ENCODE measurements at places on chromosomes 5 and 9.

GRCh38 chr5:166651234-166651633 is 1640.2 kb upstream of the WWC1 start:
- no peak for DNase-seq

GRCh38 chr9:86994231-86994630 is 46.9 kb upstream of the GAS1 start:
- no peak for DNase-seq

- DNase-seq = no peak
Measured at GRCh38 chr5:33937707-33938506, 1.7 kb downstream of the RXFP3 start.

DNA sequence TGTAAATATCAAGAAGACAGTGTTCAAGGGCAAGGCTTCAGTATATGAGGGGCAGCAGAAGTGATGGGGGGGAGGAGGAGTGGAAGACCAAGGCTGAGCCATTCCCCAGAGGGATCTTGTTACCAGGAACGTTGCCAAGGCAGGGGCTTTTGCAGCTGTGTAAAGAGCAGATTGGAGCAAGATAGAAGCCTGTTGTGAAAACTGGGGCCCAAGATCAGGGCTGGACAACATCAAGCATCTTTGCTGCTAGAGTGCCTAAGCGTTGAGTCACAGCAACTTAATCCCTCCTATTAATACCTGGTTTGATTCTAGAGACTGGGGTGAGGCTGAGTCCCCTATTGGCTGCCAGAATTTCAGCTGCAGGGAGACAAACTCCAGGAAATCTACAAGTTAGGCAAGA is 18.4 kb upstream of the ERCC6L2 start:
- peak; percentile 72 for DNase-seq

GRCh38 chr9:112620388-112620787 is 97.5 kb downstream of the INIP start:
- no peak for DNase-seq

GRCh38 chr9:136826703-136827582 is 15.3 kb upstream of the AJM1 start:
- no peak for DNase-seq

DNA sequence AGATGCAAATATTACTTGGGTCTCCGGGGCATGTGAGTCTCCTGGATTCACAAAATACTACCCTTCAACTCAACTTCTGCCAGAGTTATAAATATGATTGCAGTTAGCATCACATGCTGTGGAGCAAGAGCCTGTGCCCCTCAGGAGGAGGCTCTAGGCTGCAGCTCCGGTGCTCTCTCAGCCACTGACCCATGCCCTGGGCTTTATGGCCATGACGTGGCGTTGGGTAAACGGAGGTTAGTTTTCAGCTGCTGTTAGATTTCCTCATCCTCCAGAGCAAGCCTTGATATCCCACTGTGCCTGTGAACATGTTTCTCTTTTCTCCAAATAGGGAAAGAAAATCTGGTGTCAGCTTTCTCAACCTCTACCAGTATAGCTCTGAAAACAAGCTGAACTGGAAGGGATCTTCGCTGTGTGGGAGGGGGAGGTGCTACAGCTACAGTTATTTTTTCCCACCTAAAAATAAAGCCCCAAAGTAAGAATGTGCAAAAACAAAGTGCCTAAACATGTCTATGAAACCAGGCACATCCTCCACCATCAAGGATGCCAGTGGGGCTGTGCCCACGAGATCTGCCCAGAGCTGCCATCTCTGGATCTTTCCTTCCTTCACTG is 124.4 kb upstream of the GPR151 start:
- DNase-seq = peak; percentile 5

DNA sequence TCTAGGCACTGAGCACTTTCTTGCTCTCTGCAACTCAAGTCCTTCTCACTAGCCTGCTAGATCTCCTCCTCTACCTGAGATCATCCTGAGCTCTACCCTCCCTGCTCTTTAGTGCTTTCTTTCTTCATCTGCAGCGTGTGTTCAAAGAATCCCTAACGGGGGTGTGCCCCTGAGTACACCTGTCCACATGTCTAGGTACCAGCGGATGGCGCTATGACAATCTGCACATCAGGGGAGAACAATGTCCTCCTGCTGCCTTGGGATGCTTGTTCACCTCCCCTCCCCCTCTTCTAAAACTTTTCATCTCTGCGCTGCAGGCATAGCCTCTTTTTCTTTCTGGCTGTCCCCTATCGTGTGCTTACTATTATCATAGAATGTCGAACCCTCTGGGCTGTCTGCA is 42.7 kb downstream of the PTPN3 start:
- no peak for DNase-seq

DNA sequence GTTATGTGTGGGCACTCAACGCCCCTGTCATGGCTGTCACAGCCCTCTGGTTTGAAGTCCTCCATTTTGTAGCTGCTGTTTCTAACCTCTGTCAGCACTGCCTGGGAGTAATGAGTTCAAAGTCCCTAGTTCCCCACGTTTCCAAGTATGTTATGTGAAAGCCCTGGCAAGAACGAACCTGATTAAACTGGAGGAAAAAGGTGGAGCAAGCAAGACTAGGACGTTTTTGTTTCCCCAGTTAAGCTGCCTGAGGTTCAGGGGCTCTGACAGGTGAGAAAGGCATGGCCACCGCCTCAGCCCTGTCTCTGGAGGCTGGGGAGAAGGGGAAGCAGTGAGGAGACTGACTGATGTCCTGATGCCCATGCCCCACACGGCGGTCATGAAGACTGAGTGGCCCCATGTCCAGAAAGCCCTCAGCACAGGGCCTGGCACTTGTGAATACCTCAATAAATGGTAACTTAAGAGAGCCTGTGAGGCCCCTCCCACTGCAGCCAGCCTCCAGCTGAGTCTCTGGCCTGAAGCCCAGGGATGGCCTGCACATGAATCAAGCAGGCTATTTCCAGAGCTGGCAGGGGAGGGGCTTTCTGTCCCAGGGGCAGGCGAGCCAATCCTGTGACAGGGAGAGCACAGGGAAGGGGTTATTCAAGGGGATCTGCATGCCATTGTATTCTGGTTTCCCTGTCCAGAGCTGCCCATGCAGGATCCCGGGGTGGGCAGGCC is 61.8 kb downstream of the PFDN1 start:
- peak; percentile 95 for DNase-seq

DNA sequence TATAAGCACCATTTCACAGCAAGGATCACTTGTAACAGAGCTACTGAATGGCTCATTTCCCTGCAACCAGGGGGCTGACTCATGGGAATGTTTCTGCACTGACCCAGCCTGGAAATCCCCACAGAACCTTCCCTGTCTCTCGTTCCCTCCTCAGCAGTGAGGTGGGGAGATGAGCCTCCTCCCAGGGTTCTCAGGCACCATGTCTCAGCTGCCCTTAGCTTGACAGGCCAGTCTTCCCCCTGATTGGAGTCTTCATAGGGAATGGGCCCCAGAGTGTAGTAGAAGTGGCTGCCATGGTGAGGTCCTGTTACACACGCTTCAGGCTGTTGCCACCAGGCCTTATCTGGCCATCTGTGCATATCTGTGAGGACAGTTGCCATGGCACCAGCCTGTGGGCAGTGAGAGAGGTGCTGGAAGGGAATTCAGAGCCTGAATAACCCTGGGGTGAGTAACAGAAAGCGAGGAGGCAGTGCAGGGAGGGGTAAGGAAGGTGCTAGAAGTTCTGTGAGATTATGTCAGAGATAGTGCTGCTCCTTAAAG is 324.4 kb downstream of the ENC1 start:
- peak; percentile 96 for DNase-seq

DNA sequence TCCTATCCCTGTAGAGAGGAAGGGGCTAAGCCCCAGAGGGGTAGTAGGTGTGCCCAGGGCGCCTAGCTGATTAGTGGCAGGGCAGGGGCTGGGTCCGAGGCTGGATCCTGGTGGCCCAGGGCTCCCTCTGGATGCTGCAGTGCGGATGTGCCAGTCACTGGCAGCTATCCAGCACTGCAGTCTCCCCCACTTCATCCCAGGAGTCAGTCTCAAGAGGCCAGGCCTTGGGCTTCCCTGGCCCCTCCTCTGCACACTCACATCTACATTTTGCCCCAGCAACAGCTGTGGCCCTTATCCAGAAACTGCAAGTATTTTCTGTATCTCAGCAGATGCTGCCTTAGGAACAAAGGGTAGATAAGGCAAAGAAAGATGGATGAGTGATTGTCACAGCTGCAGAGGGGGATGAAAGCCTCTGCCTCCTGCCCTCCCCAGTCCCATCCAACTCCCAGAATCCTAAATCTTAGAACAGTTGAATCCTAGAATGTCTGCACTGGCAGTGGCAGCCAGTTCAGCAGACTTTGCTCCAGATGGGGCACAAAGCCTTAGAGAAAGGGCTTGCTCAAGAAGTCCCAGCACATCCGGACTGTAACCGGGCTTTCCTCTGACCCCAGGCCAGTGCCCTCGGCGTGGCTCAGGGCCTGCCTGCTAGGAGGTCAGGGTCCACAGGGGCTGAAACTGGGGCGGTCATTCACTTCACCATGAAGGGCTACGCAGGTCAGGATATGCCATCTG is 1.6 kb downstream of the ANXA6 start:
- peak; percentile 59 for DNase-seq

- DNase-seq = peak; percentile 90
Measured at GRCh38 chr5:172830876-172831662, 3.0 kb upstream of the ERGIC1 start.

DNA sequence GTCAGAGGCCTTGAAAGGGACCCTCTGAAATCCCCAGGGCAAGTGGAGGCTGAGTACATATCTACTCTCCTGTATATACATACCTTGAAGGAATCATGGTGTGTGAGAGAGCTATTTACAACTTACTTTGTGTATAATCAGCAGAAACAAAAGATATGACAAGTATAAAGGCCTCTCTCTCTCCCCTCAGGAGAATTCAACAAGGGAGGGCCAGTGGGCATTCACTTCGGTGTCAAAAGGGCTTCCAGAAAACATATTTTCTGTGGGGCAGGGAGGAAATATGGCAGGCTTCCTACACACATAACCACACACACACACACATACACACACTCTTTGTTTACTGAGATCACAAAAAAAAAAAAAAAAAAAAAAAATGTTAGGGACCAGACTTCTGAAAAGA is 181.7 kb downstream of the BNC2 start:
- DNase-seq = no peak

GRCh38 chr5:55897206-55897894 is 46.2 kb downstream of the IL31RA start:
- DNase-seq = peak; percentile 10

- peak; percentile 30 for DNase-seq
Measured at GRCh38 chr9:100167915-100168654, 69.0 kb downstream of the INVS start.

DNA sequence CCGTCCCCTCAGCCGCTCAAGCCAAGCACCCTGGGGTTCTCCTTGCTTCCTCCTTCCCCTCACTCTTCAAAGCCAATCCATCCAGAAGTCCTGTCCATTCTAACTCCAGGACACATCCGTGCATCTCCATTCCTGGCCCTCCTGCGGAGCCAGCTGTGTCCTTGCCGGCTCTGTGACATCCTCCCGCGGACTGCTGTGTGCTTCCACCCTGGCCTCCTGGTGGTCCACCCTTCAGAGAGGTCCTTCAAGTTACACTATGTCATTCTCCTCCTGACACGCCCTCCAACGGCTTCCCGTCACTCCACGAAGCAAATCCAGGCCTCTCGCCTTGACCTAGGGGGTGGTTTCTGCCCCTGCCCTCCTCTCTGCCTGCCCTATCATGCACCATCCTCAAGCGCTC is 13.0 kb upstream of the SCGB3A1 start:
- no peak for DNase-seq

DNA sequence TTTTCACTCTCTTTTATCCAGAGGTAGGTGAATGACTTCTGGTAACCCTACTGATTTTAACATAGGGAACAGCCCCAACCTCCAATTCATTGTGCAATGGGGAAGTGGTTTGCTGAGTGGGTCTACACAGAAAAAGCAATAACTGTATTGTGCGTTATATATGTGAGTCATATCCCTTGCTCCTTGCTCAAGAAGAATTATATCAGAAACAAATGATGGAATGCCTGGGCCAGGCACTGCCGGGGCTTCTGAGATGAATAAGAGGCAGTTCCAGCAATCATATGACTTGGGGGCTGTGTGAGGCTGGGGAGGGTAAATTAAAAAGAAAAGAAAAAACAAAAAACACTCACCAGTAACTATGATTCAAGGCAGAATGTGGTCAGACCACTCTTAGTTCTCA is 79.2 kb upstream of the ABCA1 start:
- DNase-seq = peak; percentile 92

DNA sequence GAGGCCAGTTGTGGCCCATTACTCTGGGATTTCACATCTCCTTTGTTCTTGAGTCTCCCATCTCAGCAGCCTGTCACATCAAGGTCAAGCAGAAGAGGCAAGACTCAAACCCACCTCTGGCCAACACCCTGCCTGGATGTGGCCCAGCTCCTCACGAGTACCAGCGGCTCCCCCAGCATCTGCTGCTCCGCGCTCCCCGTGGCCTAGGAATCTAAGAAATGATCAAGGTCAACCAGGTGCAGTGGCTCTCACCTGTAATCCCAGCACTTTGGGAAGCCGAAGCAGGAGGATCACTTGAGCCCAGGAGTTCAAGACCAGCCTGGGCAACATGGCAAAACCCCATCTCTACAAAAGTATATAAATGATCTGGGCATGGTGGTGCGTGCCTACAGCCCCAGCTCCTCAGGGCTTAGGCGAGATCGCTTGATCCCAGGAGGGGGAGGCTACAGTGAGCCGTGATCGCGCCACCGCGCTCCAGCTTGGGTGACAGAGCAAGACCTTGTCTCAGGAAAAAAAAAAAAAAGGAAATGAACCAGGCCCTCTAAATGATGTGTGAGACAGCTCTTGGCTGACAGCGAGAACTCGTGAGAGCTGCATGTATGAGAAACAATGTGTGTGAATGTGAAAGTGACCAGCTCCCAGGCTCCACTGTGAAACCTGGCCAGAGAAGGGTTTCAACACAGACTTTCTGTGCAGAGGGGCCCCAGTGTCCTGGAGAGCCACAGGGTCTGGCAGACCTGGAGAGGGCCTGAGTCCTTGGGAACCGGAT is 61.6 kb upstream of the ANGPTL2 start:
- DNase-seq = no peak

DNA sequence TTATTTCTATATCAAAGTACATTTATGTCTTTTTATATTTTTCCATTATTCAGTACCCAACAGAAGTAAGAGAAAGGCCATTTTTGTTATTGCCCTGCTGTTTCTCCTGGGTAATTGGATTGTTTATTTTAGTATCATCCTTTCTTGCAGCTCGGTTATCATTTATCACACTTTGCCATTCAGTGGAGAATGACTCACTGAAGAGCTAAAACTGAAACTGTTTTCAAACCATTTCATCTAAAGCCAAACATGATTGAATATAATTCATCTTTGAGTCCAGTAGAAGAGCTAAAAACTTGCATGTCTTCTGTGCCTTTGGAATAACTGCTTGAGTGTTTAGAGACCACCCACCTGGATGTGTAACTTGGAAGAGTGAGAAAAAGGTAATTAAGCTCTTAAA is 139.5 kb upstream of the PRDM9 start:
- DNase-seq = no peak

GRCh38 chr5:93401634-93402213 is 179.3 kb downstream of the NR2F1-AS1 start:
- DNase-seq = no peak

Data from astrocyte of the spinal cord (primary cell).